GOT3 (cell line): ENCODE measurements at places on chromosomes 12 and 14.

- no peak for DNase-seq
Measured at GRCh38 chr14:22882529-22883172, 371 bp upstream of the REM2 start.

GRCh38 chr12:681568-682256, 18.5 kb upstream of the NINJ2 start:
- DNase-seq: no peak

- DNase-seq: no peak
Measured at GRCh38 chr14:61406675-61407074, 85.3 kb downstream of the PRKCH start.

- no peak for DNase-seq
Measured at GRCh38 chr12:42691991-42692557, 102.5 kb upstream of the PRICKLE1 start.

DNA sequence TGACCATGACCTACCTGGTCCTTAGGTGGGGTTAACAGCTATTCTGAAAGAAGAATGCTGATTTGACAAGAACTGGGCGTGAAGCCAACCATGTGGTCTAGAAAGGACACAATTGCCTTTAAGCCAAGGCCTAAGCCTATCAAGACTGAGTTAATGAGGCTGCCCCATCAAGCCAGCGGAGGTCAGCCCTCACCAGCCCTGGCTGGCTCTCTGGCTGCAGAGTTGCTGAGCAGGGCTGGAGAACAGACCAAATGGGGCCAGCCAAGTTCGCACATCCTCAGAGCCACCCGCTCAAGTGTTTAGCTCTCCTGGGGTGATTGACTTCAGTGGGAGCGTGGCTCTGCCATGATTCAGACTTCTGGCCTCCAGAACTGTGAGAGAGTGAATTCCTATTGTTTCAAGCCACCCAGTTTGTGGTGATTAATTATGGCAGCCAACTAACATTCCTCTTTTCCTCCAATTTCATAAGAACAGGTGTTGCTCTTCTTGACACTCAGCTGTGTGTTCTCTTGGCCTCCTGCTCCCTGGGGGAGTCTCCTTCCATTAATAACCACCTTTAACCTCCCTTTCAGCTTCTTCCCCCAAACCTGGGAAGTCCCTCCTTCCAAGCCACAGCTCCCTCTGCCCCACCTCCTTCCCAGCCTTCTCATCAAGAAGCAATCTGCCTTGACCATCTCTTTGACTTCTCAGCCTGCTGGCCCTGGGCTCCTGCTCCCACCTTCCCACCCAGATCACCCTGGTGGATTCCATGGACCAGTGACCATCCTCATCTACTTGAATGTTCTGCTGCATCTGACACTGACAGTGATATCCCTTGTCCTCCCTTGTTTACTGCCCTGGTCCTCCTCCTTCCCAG, 5.3 kb upstream of the SERPINA5 start:
- no peak for DNase-seq

- DNase-seq: no peak
Measured at GRCh38 chr12:103696101-103696500, 109.0 kb downstream of the STAB2 start.

- no peak for DNase-seq
Measured at GRCh38 chr12:915090-915489, 34.4 kb downstream of the RAD52 start.

DNA sequence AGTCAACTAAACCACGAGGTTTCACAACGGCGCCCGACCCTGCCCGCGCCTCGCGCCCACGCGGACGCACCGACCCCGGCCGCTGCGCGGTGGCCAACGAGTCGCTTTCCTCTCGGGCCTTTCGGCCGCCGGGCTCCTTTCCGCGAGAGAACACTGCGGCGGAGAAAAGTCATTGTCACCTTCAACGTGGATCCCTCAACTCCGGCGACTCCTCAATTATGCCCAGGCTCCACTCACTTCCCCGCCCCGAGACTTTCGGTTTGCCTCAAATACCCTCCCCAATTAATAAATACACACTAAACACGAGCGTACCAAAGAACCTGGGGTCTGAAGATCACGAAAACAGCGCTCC, 450 bp downstream of the SINHCAF start:
- no peak for DNase-seq
